Heart right ventricle (tissue), 16 donors: ENCODE measurements at places on chromosomes 6 and 20. TPM values are rescaled to one million over a fixed set of nuclear protein-coding genes. Genes with fewer than 3 reads are reported as not detected.

Gene NR2E1
- total RNA-seq, result not detected

Gene MACROD2
- total RNA-seq, result 2.8 TPM

Gene CEP250
- total RNA-seq, result 15.3 TPM

DNA sequence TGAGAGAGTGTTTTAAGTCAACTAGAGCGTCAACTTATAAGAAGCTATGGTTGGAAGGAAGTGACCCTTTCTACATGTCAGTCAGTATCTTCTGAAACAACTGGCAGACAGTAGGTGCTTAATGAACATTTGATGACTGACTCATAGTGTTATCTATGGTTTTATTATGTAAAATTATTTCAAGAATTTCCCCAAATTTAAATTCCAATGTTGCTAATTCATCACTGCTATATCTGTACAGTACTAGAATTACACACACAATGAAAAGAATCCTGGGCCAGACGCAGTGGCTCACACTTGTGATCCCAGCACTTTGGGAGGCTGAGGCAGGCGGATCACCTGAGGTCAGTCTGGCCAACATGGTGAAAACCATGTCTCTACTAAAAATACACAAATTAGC is 721.4 kb upstream of the FLRT3 start:
- H3K4me3 ChIP-seq, result no peak overlapping the region
- DNase-seq, result no peak
- no peak overlapping the region for H3K27ac ChIP-seq
- no peaks in the 10 kb centered on the region for H3K4me1 ChIP-seq
- H3K27me3 ChIP-seq, result no peaks in the 10 kb centered on the region
- H3K36me3 ChIP-seq, result no peaks in the 10 kb centered on the region

DNA sequence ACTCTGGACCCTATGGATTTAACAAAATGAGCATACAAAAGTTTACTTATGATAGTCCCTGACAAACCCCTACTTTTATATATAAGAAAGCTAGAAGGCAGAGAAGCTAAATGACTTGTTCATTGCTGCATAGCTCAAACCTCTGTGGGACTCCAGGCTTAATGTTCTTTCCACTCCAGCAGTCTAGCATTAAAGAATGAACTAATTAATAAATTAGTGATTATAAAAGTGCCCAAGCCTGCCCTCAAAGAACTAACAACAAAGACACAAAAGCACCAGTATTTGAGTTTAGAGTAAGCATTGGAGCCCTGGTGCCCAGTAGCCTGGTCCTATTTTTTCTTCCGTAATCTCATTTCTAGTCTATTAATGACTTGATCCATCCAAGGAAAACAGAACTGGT is 59.9 kb downstream of the LAMA4 start:
- no peaks in the 10 kb centered on the region for H3K36me3 ChIP-seq
- no peaks in the 10 kb centered on the region for H3K27me3 ChIP-seq
- no peak overlapping the region for H3K4me3 ChIP-seq
- no peak for DNase-seq

DNA sequence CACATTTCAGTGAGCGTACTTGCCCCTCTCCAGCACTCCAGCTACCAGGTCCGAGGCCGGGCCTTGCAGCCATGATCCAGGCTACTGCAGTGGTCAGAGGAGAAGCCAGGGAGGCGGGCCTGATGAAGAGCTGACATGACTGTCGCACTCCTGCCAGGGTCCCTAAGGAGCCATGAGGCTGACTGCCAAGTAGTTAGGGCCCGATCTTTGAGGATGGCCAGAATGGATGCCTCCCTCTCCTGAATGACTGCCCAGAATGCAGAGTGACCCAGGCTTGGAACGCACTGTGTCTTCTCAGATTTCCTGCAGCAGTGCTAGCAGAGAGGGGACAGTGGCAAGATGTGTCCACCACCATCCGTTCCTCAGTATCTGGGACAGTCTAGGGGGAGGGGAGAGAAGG is 24.7 kb upstream of the LRFN2 start:
- H3K4me3 ChIP-seq, result no peak overlapping the region
- peaks cover 14% of the 10 kb centered on the region for H3K27me3 ChIP-seq
- H3K4me1 ChIP-seq, result no peaks in the 10 kb centered on the region
- H3K27ac ChIP-seq, result no peak overlapping the region
- no peak for DNase-seq
- no peaks in the 10 kb centered on the region for H3K36me3 ChIP-seq

- H3K4me3 ChIP-seq, result no peak overlapping the region
- H3K27ac ChIP-seq, result no peak overlapping the region
- H3K36me3 ChIP-seq, result peaks cover 100% of the 10 kb centered on the region
- H3K4me1 ChIP-seq, result no peaks in the 10 kb centered on the region
- H3K27me3 ChIP-seq, result no peaks in the 10 kb centered on the region
These were observed 69.8 kb upstream of the LYRM2 start for GRCh38 chr6:89708316-89708715.

- H3K36me3 ChIP-seq, result no peaks in the 10 kb centered on the region
- no peak overlapping the region for H3K27ac ChIP-seq
- H3K4me3 ChIP-seq, result no peak overlapping the region
- peaks cover 4% of the 10 kb centered on the region for H3K4me1 ChIP-seq
- H3K27me3 ChIP-seq, result no peaks in the 10 kb centered on the region
- no peak for DNase-seq
These were observed 401.1 kb upstream of the ARID1B start for GRCh38 chr6:156376091-156376490.

DNA sequence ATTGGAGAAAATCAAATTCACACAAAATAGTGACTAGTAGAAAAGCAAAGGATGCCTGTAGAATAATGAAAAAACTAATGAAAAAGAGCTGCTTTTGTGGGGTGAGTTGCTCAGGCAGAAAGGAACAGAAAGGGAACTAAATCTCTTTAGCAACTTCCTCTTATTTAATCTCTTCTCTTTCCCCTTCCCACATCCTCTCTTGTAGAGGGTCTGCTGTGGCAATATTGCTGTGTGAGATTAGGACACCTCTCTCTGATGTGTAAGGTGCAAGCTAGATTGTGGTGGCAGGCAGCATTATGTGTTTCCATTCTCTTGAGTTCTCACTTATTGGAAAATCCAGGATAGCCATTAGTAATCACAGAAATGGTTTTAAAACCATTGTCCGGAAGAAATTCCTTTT is 49.7 kb downstream of the SYNE1 start:
- no peak overlapping the region for H3K4me3 ChIP-seq
- H3K36me3 ChIP-seq, result no peaks in the 10 kb centered on the region
- no peak for DNase-seq
- no peaks in the 10 kb centered on the region for H3K4me1 ChIP-seq

DNA sequence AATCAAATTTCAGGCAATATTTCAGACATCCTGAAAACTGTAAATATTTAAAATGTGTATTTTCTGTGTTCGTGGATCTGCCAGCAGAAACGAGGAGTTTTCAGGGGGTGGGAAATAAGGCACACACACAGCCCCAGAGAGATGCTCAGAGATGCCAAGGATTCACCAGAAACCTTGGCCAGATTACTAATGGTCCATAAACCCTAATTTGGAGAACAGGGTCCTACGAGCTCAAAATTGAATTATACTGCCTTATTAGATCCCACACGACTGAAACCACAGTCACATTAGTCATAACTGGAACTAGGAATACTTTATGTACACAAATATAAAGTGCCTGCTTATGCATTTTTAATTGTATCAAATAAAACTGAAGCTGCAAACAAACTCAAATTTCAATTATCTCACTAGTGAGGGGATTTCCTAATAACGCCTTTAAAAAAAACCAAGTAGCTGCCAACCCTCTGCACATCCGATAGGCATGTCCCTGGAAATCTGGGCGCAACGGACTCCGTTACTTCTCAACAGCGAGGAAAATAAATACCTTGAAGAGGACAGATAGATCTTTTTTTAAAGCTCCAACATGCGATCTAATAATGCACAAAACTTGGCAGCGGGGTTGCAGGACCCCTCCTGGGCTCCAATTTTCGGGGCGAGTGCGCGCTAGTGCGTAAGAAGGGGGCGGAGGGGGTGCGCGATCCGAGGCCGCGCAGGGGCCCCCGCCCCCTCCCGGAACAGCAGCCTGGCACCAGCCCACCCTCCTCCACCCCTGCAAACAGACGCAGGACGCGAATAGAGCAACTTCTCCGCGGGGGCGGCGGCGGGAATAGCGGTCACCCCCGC is 897 bp downstream of the CHD6 start:
- H3K27me3 ChIP-seq, result no peaks in the 10 kb centered on the region
- DNase-seq, result peak; percentile 37
- peak overlapping the region; percentile 84 for H3K4me3 ChIP-seq
- peak overlapping the region; percentile 61 for H3K27ac ChIP-seq

- H3K4me1 ChIP-seq, result peaks cover 15% of the 10 kb centered on the region
- H3K27me3 ChIP-seq, result peaks cover 92% of the 10 kb centered on the region
These were observed 489 bp downstream of the TBX18 start for GRCh38 chr6:84763886-84764331.
